ENCODE measurements at places on chromosomes 6 and 20. TPM values are rescaled to one million over a fixed set of nuclear protein-coding genes. Genes with fewer than 3 reads are reported as not detected.

BPI gene
- not detected for total RNA-seq

PTK6 gene
- total RNA-seq: 0.15 TPM

PLN gene
- not detected for total RNA-seq

TMEM244 gene
- total RNA-seq: not detected

PACRG gene
- total RNA-seq: not detected

RUNX2 gene
- total RNA-seq: 4.4 TPM

Data from cardiac ventricle fibroblast (primary cell).